ENCODE measurements at places on chromosomes 5 and 9.

DNA sequence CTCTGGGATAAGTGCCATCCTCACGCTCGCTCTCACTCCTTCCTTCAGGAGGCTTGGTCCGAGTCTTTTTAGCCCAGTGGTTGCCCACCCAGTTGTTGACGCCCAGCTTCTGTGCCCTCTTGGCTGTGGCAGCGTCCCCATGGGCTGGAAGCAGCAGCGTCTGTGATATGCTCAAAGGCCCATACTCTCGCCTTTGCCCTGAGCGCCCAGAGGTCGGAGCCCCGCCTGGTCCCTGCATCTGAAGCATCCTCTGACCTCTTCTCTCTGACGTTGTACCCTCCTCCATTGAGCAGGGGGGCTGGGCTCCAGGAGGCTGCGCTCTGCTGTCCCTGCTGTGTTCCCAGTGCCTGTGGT lies 78.0 kb upstream of the CACNA1B start:
- DNase-seq, result no peak

DNA sequence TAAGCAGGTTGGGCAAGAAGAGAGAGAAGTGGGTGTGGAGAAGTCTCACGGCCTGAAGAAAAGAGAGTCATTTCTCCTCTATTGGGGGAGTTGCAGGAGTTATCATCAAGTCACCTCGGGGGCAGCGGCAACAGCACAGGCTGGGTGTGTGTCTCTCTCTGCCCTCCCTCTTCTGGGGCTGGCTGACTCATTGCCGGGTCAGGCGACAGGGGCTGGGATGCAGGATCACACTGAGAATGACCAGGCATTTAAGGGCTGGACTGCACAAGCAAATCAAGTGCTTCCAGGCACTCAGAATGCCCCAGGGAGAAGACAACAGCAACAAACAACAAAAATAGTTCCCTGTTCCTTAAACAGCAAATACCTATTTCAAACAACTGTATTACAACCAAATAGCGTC lies 6.3 kb upstream of the EQTN start:
- DNase-seq, result peak; percentile 37

- DNase-seq, result no peak
These were observed 5.2 kb upstream of the CEL start for GRCh38 chr9:133056533-133056932.

GRCh38 chr9:100352727-100353505 lies at the start of gene TEX10:
TEX10 (minus strand) TSS chr9:100352942; CDS start chr9:100349363, 3,579 bp downstream.
- DNase-seq, result peak; percentile 83

DNA sequence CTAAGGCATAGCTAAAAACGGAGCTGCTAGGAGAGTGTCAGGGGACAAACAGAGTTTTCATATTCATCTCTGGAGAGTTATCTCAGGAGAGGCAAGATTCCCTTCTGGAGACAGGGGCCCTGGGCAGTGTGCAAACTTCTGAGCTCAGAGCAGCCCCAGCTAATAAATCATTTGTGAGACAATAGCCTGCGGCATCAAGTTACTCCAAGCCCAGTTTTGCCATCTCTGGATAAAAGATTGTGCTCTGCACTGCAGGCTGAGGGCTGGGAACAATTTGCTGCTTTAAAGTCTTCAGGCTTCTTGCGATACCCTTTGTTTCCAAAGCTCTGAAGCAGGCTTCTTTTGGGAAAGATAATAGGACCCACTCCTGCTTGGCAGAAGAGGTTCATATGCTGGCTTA lies 164.3 kb upstream of the BRINP1 start:
- no peak for DNase-seq

GRCh38 chr9:100619194-100619593 lies 41.3 kb downstream of the CAVIN4 start:
- DNase-seq, result no peak

DNA sequence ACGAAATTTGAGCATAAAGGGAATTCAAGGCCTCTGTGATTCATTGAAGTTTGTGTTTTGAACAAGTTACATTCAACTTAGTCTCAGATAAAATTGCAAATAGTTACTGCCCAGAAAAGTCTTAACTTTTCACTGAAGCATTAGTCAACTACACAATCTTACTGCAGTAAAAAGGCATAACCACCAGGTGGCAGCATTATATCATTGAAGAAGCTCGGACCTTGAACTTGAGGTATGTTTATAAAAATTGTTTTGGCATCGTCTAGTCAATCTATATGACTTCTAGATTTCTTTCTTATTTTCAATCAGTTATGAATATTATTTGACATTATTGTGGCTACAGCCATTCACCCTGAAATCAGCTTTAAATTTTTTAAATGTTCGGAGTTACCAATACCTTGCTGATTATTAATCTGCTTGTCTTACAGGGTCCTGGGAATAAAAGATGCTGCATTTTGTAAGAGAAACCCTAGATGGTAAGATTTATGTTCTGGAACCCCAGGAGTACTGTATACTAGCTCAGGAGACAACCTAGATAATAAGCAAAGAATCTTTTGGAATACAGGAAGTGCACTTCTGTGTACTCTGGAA lies 83.9 kb upstream of the GRAMD2B start:
- DNase-seq, result peak; percentile 75

GRCh38 chr5:124057724-124058231 lies 545.8 kb downstream of the CSNK1G3 start:
- DNase-seq, result no peak

DNA sequence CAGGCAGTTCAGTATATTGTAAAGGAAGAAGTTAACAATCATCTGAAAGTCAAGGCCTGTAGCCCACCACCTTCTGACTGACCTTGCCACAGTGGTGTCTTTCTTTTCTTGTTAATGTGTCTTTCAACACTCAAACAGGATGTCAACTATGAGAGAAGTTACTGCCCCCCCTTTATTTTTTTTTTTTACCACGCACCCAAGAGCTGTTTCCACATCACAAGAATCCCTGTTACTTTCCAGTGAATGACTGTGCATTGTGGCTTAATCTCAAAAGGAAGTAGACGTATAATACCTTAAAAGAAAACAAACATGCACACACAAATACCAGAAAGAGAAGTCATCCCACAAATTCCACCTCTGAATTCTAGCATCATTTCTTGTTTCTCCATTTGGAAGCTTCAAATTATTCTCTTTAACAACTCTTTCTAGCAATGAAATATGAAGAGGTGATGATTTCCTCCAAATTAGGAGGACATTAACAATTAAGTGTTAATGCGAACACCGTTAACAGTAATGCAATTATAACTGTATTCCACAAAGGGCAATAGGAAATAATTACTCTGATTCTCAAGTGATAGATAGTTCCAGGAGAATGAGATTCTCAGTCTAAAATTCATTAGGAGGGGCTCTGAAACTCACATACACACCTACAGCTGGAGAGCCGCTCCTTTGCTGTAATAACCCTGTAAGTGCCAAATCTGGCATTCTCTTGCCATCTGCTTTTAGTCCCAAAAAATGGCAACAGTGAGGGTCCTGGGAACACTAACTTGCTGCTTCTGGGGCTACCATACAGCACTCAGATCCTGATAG lies 201.0 kb downstream of the EFNA5 start:
- peak; percentile 98 for DNase-seq

GRCh38 chr5:57635146-57635777 lies 152.7 kb upstream of the ACTBL2 start:
- DNase-seq, result peak; percentile 17

- DNase-seq, result no peak
These were observed 6.9 kb downstream of the PPP1R26 start for GRCh38 chr9:135486267-135487065.

- DNase-seq, result no peak
These were observed 155.1 kb downstream of the RFX3 start for GRCh38 chr9:3370715-3371114.

- no peak for DNase-seq
These were observed 374.5 kb upstream of the DAB2 start for GRCh38 chr5:39799242-39799641.

DNA sequence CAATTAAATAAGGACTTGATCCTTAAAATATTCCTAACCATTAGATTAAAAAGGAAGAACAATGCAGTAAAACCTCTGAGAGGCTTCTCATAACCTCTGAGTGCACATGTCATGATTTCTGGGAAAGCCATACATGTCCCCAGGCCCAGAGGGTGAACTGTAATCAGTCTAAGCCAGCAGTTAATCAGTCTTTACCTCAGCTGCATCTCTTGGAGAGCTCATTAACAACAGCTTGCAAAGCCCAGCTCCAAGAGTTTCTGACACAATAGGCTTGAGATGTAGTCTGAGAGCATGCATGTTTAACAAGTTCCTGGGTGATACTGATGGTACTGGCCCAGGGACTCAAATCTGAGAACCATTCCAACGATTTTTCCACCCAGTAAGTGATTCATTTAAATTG lies 392.1 kb downstream of the DNAH5 start:
- no peak for DNase-seq

DNA sequence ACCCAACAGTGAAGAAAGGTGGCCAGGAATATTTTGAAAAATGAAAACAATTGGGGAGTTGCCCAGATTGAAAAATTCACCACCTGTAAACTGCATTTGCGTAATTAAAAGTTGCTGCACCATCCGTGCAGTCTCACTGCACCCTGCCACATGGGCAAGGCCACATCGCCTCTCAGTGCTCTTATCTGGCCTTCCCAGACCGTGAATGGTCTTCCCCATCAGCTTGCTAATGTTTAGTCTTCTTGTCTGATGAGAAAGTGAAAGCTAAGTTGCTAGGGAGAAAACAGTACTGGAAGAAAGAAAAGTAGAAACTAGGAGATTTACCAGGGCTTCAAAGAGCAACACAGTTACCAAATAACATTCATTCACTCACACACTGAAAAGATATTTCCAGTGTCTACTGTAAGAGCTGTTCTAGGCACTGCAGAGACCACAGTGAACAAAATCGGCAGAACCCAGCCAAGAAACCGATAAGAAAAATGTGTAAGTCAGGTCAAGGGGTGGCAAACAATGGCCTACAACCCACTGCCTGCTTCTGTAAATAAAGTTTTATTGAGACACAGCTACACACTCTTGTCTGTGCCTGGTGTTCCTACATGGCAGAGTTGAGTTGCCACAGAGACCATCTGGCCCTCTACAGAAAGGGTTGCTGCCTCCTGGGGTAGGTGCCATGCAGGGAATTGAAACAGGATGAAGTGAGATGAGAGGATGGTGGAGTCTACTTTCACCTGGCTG lies 51.2 kb upstream of the CTSL start:
- DNase-seq, result no peak

DNA sequence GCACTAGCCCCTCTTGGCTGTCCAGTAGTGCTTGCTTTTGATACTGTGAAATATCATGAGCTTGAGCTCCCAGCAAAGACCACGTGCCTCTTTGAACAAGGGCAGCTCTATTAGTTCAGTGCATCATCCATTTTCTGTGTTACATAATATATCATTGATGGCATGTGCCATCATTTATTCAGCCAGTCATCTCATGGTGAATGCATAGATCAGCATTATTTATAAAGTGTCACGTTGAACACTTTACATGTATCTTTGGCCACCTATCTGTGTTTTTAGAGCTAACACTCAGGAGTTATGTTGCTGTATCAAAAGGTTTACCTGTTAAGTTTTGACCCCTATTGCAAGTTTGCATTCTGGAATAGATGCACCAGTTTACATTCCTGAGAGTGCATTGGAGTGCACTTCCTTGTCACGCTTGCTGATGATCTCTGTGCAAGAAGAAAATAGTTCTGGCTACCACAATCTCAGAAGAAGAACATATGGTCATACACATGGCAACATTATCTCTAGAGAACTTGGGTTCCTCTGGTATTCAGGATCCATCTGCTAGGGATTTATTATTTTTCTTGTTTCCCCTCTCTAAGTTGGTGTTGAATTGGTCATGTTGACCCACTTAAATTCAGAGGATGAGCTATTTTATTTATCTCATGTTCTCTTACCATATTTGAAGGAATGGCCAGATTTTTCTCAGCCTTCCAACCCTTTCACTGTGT lies 120.9 kb downstream of the SH3GL2 start:
- DNase-seq, result no peak

DNA sequence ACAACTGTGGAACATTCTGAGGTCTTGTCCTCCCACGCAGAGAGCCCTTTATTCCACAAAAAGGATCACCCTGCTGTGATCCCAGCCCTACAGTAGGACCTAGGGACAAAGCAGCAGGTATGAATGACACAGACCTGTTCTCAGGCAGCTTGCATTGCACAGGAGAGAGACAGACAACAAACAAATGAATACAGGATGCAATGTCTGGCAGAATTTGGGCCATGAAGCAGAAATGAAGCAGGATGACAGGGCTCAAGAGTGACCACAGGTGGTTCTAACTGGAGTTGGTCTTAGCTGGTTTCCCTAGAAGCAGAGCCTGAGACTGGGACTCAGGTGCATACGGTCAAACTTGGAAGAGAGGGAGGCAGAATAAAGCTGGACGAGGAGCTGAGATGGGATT lies 388.8 kb downstream of the CDK5RAP2 start:
- no peak for DNase-seq

DNA sequence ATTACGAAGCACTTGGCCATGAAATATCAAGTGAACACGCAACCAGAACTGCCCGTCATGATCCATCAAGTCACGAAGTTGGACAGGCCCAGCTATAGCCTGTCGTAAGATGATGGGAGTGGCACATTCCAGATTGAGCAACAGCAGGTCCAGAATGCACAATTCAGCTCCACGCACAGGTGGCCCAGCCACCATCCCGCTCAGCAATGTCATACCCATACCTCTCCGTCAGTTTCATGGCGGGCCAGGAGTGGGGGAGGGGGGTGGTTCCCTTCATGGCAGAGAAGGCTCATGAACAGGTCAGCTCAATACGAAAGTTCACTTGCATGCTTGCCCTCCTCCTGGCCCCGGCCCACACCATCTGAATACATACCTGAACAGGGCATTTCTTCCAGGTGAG lies 34.9 kb downstream of the SMIM23 start:
- DNase-seq, result no peak

GRCh38 chr9:91179237-91180138 lies 182.2 kb downstream of the AUH start:
- peak; percentile 67 for DNase-seq

DNA sequence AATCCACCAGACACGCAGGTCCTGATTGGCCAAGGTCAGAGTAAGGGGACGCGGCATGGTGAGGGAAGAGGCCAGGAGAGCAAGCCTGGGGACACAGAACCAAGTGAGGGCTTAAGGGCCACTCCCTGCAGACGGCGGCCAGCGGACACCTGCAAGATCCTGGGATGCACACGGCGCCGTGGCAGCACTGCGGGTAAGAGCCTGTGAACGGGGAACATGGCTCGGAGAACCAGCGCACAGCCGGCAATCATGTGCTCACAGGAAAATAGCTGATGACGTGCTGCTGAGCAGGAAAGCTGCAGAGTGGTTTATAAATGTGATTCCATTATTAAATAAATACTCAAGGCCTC lies 27.0 kb upstream of the NSMF start:
- DNase-seq, result no peak

DNA sequence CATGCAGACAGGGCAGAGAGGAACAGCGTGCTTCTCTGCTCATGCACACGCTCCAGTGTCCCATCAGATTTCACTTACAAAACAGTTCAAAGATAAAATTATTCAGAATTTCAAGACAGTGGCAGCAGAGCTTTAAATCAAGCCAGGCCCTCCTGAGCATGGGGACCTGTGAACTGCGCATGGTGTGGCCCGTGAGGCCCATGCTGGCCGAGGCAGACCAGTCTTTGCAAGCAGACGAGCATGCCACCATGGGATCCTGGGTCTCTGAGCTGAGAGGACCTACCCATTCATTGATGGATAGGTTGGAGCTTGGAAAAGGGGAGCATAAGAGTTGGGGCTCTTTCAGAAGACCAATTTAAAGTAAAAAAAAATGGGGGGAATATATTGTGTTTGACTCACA lies 35.0 kb upstream of the SAP30L start:
- no peak for DNase-seq

GRCh38 chr5:90897618-90898017 lies 339.0 kb downstream of the ADGRV1 start:
- no peak for DNase-seq
